ENCODE measurements at places on chromosomes 1 and 21.

DNA sequence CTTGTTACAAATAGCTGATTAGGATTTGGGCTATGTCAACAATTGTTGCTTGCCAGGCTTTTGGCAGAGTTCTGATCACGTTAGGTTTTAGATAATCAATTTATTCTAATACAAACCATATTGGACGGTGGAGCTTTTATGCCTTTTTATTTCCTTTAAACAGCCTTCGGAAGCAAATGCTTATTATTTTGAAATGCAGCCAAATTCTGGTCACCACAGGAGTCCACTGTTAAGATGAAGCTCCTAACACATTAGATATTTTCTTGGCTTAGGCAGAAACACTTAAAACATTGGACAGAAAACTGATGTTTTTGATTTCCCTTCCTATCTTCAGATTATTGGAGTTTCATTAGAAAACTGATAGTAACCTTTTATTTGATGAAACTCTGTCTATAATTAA, 82.9 kb downstream of the CENPF start:
- no peak for DNase-seq

DNA sequence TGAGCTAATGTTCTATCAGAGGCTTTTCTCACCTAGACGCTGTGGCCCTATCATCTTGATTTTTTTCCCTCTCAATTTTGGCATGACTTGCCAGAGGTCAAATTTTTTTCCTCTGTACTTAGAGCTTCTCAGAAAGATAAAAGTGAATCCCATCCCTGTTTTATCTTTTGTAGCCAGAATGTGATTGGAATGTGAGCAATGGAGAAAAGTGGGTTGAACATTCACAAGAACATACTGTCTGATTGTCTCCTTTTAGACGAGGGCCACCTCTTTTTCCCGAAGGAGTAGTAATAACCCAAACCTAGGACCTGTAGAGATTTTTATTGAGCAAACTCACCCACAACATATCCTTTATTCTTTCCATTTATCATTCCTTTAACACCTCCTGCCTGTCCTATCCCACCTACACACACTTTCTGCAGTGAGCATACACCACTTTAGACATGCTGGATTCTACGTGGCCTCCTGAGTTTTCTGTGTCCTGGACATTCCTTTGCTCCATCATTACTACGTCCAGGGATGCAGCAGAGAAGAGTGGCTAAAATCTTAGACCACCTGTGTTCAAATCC, 15.9 kb downstream of the S100A10 start:
- no peak for DNase-seq

DNA sequence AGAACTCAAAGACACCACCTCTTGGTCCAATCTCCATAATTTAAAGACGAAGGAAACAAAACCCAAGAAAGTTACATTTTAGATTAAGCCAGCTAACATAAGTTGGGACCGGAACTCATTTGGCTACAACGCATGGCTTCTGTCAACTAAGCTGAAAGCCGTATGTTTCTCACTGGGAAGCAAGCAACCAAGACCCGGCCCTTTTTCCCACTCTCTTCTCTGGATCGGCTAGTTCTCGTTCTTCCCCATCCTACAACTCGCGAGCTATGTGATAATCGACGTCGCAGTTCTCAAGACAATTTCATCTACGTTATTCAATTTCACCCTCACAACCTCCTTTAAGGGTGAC, 601 bp downstream of the CCT8 start:
- no peak for DNase-seq

DNA sequence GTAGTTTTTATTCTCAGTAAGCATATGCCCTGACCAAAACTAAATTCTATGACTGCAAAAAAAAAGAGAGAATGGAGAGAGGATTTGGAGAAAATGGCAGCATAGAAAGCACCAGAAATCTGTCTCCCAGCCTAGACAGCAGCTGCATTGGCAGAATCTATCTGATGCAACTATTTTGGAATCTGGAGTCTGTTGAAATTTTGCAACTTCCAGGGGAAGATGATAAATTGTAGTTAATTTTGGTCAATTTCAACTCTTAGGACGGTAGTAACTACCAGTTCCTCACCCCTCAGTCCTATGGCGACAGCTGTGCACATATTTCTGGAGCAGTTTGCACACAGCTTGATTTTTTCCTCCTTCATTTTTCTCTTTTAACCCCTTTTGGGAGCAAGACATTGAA, 10.9 kb downstream of the EXO5 start:
- no peak for DNase-seq

GRCh38 chr1:67764633-67765032, 68.6 kb downstream of the GNG12 start:
- no peak for DNase-seq

DNA sequence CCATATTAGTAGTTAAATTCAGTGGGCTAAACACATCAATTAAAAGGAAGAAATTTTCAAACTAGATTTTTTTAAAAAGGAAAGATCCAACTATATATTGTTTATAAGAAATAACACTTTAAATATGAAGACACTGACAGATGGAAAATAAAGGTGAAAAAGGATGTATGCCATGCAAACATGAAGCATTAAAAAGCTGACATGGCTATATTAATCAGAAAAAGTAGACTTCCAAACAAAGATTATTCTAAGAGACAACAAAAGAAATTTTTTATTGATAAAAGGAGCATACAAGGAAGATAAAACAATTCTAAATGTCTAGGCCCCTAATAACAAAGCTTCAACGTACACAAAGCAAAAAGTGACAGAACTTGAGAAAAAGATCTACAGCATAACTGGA, 92.2 kb downstream of the ATF6 start:
- DNase-seq, result no peak

Data from GM06990 (cell line).